ENCODE measurements at places on chromosomes 6 and 20.

- no peak for DNase-seq
Observed at GRCh38 chr6:1116149-1116548, 195.7 kb upstream of the FOXQ1 start.

- DNase-seq = no peak
Observed at GRCh38 chr20:3661060-3661813, 2.0 kb downstream of the GFRA4 start.

GRCh38 chr20:59660471-59660870 is 56.1 kb downstream of the PHACTR3 start:
- DNase-seq = no peak

GRCh38 chr20:23205611-23206041 is 119.5 kb upstream of the CD93 start:
- DNase-seq = peak; percentile 41

DNA sequence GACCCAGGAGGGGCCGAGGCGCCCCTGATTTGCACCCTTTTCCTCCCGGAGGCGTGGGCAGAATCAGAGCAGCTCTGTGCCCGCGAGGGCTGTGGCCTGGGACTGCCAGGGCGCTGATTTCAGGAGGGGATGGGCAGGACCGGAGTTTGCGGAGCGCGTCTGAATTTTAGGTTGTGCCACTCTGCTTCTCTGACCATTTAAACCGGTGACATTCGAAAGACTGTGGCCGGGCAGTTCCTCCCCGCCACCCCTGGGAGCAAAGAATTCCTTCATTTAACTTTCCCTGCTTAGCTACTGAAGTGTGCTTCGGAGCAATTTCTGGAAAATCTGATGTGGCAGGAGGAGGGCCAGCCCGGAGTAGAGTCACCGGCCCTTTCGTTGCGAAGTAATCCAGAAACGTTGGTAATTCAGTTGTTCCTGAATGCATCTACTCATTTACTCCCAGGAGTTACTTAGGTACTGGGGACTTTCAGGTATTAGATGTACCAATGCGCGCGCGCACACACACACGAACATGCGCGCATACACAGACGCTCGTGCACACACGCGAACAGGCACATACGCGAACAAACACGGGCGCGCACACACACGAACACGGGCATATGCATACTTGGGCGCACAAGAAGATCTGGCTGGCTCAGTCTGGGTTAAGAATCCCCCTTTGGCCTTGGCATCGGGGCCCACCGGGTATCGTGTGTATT is 568 bp downstream of the CCDC170 start:
- no peak for DNase-seq

DNA sequence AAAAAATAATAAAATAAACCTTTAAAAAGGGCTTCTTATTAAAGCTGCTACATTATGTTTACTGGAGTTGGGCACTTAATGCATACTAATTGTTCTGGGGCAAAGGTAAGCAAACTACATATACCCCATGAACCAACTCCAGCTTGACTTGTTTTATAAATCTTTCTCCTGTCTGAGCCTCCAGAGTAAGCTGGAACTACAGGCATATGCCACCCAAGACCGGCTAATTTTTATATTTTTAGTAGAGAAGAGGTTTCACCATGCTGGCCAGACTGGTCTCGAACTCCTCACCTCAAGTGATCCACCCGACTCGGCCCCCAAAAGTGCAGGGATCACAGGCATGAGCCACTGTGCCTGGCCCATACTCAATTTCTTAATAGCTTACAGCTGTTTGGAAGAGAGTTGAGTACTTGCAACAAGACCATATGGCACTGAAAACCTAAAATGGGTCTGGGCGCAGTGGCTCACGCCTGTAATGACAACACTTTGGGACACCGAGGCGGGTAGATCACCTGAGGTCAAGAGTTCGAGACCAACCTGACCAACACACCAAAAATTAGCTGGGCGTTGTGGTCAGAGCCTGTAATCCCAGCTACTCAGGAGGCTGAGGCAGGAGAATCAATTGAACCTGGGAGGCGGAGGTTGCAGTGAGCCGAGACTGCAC is 19.9 kb downstream of the ROMO1 start:
- no peak for DNase-seq

- no peak for DNase-seq
Observed at GRCh38 chr6:134106702-134107101, 54.3 kb upstream of the SLC2A12 start.

GRCh38 chr6:53979468-53980067 is 131.7 kb upstream of the MLIP start:
- no peak for DNase-seq

DNA sequence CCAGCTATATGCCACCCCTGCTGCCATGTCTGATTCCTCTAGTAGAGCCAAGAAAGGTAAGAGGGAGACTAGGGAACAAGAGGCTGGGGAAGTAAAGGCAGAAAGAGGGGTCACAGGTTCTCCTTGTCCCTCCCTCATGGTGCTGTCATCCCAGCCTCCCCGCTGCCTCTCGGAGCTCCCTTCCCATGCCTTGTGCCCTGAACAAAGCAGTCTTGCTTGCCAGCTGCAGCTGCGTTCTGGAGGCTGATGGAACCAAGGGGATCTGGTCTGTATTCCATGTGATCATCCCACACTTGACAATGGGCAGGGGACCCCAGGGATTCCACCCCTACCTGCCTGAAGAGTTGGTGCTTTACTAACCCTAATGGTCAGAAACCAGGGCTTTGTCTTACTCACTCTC is 61.4 kb downstream of the DAAM2 start:
- DNase-seq = no peak

DNA sequence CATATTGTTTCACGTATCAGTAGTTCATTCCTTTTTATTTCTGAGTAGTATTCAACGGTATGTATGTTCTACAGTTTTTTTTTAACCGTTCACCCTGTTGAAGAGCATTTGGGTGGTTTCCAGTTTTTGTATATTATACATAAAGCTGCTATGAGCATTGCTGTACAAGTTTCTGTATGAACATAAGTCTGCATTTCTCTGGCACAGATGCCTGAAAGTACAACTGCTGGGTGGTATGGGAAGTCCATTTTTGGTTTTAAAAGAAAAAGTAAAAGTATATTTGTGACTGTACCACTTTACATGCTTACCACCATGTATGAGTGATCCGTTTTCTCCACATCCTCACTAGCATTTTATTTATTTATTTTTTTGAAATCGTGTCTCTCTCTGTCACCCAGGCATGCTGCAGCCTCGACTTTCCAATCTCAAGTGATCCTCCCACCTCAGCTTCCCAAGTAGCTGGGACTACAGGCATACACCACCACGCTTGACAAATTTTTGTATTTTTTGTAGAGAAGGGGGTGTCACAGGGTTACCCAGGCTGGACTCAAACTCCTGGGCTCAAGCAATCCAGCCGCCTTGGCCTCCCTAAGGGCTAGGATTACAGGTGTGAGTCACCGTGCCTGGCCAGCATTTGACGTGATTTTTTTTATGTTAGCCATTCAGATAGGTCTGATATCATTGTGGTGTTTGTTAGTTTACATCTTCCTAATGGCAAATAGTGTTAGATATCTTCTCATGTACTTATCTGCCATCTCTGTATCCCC is 11.0 kb upstream of the SIM1 start:
- DNase-seq = no peak

- DNase-seq = no peak
Observed at GRCh38 chr6:146304181-146304580, 239.5 kb upstream of the RAB32 start.

- DNase-seq = no peak
Observed at GRCh38 chr6:165881806-165882205, 218.8 kb upstream of the PDE10A start.

DNA sequence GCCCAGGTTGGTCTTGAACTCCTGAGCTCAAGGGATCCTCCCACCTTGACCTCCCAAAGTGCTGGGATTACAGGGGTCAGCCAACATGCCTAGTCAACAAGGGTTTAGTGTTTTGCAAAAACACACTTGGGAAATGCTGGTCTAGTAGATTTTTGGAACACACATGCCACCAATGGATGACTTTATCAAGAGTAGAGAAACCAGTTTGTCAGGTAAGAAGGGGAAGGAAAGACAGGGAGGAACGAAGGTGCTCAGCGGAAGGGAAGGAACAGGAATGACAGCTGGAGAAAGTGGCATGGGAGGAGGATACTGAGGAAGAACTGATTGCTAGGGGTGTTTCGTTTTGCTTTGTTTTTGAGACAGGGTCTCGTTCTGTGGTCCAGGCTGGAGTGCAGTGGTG is 15.6 kb upstream of the SEC63 start:
- DNase-seq = no peak

DNA sequence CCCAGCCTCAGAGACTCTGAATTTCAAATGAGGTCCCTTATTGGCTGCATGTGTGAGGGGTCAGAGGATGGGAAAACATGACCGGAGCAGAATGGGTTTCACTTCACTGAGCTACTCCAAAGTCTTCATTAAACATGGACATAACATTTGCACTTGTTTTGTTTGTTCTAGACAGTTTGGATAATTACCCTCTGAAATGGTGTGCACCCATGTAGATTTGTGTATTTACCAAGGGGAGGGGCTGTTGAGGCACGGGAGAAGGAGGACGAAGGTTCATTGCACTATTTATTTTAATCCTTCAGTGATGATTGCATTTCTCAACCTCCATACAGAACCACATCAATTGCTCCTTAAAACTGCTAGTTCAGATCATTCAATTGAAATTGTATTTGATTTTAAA is 364.2 kb downstream of the TFAP2B start:
- DNase-seq = peak; percentile 4

DNA sequence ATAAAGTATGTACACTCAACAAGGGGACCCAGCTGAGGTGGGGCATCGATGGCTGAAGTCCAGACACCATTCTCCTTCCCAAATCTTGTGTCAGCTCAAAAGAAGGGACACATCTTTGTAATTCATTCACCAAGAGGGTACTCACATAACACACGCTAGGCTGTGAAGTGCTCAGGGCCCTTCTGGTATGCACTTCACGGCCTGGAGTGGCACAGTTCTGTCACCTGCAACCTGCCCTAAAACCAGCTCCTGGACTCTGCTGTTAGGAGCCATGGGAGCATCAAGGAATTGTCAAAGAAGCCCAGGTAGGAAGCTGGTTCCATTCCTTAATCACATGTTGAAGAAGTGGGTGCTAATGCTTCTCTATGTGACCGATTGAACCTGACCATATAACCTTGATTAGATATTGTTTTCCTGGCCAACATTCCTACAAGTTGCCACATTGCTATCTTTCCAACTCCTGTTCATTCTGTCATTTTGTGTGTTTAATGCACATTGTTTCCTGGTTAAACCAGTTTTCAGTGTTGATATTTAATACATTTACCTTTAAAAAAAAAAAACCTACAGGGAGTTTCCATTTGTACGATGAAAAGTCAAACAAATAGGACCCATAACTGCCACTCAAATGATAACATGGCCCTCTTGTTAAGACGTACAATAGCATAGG is 127.3 kb downstream of the TNFRSF21 start:
- DNase-seq = no peak

DNA sequence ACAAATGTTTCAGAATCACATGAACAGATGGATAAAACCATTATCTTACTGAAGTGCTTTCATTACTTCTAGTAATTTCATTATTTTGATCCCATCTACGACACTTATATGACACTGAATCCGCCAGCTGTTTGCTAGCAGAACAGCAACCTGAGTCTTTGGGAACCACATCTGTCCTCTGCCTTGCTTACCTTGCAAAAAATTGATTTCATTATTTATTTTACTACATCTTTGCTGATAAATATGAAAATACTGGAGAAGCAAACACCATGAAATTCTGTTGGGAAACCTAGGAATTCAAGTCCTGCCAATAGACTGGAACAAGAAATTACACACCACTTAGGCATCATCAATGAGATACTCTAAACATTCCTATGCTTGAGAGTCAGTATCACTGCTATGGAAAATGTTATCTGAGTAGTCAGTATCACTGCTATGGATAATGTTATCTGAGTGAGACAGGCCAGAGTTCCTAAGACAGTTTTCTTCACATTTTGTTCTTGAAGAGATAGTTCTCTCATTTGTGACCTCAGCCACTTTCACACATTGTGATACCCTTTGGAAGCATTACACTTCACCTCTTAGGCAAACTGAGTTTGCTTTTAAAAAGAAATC is 91.9 kb downstream of the PDE10A start:
- DNase-seq = no peak

- no peak for DNase-seq
Observed at GRCh38 chr6:46054516-46054915, 38.9 kb upstream of the CLIC5 start.

- no peak for DNase-seq
Observed at GRCh38 chr6:166430269-166430668, 47.5 kb upstream of the MPC1 start.

GRCh38 chr6:168746013-168746412 is 305.0 kb downstream of the SMOC2 start:
- DNase-seq = no peak

- DNase-seq = no peak
Observed at GRCh38 chr20:9769954-9770353, 68.9 kb downstream of the PAK5 start.

DNA sequence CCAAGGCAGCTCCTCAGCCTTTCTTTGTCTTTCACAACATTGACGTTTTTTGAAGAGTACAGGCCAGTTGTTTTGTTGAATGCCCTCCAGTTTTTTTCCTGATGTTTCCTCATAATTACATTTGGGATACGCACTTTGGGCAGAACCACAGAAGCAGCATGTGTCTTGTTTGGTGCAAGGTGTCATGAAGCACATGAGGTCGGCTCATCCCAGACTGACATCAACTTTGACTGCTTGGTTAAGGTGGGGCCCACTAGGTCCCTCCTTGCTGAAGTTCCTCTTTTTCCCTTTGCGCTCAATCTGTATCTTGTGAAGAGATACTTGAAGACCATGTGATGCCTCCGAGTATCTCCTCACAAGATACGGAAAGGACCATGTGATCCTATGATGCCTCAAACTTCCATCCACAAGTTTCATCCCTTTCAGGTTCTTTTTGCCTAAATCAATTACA is 10.5 kb downstream of the SNAI1 start:
- no peak for DNase-seq

GRCh38 chr6:63899550-63899949 is 263.9 kb downstream of the PHF3 start:
- no peak for DNase-seq

DNA sequence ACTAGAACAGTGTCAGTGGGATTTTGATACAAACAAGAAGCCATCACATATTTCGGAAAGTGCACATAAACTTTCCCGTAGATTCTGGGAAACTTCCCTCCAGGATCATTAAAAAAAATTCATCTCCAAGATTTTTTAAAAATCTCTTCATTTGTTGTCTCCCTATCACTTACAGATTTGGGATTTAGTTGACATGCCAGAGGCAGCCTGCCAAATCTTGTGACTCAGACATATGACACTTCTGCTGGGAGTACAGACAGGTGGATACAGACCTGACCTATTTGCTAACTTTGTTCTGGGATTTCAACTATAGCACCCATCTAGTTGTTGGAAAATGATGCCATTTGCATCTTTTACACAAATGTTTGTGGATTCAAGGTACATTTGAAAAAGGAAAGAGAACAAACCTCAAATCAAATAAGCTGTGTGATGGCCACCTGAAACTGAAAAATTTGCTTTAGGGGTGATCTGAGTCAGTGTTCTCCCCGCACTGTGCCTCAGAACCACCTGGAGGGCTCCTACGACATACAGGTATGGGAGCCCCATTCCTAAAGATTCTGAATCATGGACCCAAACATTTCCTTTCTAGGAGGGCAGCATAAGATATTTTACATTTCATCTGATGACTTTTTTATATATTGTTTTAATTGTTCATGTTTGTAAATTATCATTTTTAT is 21.9 kb upstream of the CD2AP start:
- DNase-seq = no peak

All from right renal pelvis (tissue), 4 donors.